ENCODE measurements at places on chromosomes 7 and 10. TPM values are rescaled to one million over a fixed set of nuclear protein-coding genes. Genes with fewer than 3 reads are reported as not detected.

- peak; percentile 63 for DNase-seq
Observed at GRCh38 chr7:105387508-105388355, 989 bp downstream of the SRPK2 start.

The MSRB2 gene
- polyA plus RNA-seq = 5.3 TPM

DNA sequence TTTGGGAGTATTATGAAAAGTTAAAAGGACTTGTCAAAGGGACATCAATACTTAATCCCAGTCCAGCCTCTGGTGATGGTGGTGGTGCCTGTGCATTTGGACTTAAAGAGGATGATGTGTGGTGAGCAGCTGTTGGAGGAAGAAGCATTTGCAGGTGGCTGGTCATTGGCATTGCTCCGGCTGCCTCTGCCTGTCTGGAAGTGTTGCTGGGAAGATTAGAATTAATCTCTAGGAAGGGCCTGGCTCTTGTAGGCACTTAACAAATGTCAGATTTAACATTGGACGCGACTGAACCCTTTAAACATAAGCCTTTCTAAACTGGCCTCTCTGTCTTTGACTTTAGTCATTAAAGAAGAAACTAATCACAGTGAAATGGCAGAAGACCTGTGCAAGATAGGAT, 58.8 kb downstream of the FIGNL1 start:
- no peak for DNase-seq

The CHST12 gene
- polyA plus RNA-seq = 12.1 TPM

- DNase-seq = no peak
Observed at GRCh38 chr7:142356166-142356565, 98.3 kb upstream of the PRSS58 start.

DNA sequence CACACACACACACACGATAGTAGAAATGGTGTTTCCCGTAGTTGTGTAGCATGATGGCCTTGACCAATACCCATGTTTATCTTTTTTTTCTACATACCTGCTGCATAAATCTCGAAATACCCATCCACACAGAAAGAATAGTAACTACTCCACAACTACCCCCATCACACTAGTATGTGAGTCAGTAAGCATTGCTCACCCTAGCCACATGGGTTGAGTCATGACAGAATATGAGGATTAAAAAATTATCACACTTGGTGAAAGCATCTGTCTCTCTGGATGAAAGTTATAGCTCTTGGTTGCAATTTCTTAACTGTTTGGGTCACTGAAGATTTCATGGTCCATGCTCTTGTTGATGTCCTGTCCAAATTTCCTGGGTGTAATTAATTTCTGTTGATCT, 103.4 kb upstream of the MDFIC start:
- DNase-seq = no peak

DNA sequence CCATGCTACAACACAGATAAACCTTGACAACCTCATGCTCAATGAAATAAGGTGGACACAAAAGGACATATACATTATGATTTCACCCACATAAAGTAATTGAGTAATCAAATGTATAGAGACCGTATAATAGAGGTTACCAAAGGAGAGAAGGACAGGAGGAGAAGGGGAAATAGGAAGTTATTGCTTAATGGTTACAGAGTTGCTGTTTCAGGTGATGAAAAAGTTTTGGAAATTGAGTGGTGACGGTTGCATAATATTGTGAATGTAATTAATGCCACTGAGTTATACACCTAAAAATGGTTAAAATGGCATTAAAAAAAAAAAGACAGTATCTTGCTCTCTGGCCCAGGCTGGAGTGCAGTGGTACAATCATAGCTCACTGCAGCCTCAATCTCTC, 1.5 kb upstream of the OGDH start:
- no peak for DNase-seq

DNA sequence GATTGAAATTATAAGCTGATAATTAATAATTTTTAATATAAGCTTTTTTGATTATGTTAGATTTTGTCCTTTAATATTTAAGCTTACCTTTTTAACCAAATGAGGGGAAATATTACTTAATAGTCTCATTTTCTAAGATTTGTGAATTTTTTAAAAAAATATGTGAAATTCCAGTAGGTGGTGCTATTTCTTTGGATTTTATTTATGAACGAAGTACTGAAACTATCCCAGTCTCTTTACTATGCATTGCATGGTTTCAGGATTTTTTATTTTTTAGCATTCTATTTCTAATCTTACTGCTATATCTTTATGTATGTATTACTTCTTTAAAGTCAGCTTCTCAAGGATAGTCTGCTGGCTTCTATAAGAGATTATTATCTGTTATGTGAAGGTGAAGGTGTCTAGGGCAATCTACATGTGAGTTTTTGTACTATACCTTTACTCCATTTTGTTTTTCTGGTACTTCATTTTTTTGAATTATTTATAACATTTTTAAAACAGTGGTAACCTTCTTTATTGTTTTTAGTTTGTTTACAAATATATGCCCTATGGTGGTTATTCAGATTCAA, 78.3 kb downstream of the ATRNL1 start:
- no peak for DNase-seq

The CPN1 gene
- not detected for polyA plus RNA-seq

The SYT15 gene
- polyA plus RNA-seq = 0.06 TPM

The ZNF775 gene
- 3.0 TPM for polyA plus RNA-seq

DNA sequence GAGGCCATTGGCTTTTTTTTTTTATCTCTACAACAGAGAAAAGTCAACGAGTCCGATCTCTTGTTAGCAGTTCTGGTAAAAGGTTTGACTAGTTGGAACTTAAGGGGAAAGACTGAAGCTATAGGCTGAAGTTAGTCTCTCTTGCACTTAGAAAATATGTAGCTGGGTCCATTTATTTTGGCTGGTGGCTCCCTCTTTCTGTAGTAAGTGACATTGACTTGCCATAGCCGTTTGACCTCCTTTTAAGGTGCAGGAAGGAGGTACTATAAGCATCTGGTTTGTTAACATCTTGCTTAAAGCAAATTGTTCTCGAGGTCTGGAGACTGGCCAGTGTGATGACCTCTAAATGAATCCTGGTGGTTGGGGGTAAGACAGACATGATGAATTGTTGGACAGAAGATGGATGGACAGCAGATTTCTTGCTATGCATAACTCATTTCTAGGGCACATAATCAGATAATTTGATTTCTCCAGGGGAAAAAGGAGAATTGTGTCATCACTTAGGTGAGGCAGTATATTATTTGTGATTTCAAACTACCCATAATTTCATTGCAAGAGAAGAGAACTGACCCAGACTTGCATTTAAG, 356.3 kb upstream of the GALNT17 start:
- no peak for DNase-seq

GRCh38 chr10:17010363-17011145, 119.1 kb downstream of the CUBN start:
- no peak for DNase-seq

DNA sequence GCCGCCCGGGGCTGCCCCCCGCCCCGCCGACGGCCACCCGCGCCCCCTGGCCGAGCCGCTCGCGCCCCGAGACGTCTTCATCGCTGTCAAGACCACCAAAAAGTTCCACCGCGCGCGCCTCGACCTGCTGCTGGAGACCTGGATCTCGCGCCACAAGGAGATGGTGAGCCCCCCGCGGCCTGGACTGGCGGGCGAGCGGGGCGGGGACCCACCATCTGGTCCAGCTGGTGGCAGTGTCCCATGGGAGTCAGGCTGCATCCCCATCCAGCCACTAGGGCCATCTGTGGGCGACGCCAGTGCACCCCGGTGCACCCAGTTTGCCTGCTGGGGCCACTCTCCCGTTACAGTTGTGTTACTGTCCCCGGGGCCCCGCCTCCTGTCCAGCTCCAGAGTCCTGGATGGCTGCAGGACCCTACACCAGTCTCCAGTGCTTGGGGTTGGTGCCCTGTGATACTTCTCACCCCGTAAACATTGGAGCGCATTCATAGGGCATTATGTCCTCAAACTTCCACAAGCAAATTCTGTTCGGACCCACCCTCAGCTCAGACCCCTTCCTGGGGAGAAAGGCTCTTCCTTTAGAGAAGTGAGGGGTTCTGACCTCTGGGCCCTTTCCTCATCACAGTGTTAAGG, 672 bp downstream of the LFNG start:
- DNase-seq = no peak

GRCh38 chr10:6583447-6583846, 3.4 kb upstream of the PRKCQ start:
- DNase-seq = no peak

DNA sequence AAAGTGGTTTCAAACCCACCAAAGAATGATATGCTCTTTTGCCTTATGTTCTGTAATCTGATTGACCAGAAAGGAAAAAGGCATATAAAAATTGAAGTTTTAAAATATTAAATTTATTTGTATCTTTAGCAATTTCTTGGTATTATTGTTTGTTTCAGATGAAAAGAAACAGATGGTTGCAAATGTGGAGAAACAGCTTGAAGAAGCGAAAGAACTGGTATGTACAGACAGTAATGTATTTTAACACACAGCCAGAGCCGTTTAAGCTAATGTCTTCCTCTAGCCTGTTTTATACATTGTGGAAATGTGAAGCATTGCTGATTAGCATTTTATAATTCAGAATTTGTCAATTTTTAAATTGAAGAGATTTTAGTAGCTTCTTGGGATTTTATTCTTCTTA, 13.4 kb downstream of the VTI1A start:
- DNase-seq = no peak

- DNase-seq = no peak
Observed at GRCh38 chr10:108598320-108598695, 1325.0 kb downstream of the XPNPEP1 start.
